ENCODE measurements at places on chromosomes 2 and 18. TPM values are rescaled to one million over a fixed set of nuclear protein-coding genes. Genes with fewer than 3 reads are reported as not detected.

MAL gene
- total RNA-seq: not detected

COL6A3 gene
- 1,617 TPM for total RNA-seq

LRATD1 gene
- 0.37 TPM for total RNA-seq

ADAM17 gene
- 39.3 TPM for total RNA-seq

XPO1 gene
- total RNA-seq: 215 TPM

TMEM37 gene
- 0.20 TPM for total RNA-seq

OBSL1 gene
- 37.5 TPM for total RNA-seq

RBKS gene
- total RNA-seq: 2.0 TPM
